Left lobe of liver (tissue), 2 donors: ENCODE measurements at places on chromosomes 1 and 21. TPM values are rescaled to one million over a fixed set of nuclear protein-coding genes. Genes with fewer than 3 reads are reported as not detected.

- DNase-seq = no peak
These were observed 752 bp upstream of the ACTA1 start for GRCh38 chr1:229434641-229435051.

DNA sequence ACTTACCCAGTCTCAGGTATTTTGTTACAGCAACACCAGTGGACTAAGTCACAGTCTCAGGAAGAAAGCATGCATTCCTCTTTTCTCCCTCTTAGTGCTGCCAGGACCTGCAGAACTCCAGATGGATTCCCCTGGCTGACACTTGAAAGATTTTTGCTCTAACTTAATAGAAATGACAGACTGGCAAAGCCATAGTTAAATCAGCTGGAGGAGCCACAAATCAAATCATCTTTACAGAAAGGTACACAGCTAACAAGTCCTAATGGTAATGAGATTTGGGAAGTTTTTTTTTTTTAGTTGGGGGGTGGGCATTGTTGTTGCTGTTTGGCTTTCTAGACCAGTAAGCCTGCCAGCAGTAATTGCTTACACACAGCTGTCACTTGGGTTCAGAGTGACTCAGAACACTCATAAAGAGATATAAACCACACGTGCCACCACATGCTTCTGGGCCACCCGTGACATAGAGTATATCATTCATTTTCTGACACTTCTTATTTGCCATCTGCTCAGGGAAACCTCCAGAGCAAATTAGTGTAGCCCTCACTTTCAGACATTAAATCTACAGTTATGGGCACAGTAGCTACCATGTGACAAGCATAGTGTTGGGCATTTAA lies 72.4 kb downstream of the FH start:
- DNase-seq = no peak

DNA sequence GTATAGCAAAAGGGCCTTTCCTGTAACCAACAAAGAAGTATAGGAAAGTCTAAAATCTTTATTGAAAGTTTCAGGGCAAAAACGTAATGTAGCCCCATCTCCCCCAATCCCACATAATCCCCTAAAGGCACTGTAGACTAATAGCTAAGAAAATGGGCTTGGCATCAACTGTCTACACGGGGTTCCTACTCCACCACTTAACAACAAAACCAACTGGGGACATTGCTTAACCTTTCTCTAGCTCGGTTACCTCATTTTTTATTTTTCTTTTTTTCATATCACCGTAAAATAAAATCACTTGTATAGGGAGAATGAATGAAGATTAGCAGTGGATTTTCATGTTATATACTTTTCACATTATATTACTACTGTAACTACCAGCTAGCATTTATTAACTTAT lies 12.3 kb downstream of the MACF1 start:
- DNase-seq = no peak

DNA sequence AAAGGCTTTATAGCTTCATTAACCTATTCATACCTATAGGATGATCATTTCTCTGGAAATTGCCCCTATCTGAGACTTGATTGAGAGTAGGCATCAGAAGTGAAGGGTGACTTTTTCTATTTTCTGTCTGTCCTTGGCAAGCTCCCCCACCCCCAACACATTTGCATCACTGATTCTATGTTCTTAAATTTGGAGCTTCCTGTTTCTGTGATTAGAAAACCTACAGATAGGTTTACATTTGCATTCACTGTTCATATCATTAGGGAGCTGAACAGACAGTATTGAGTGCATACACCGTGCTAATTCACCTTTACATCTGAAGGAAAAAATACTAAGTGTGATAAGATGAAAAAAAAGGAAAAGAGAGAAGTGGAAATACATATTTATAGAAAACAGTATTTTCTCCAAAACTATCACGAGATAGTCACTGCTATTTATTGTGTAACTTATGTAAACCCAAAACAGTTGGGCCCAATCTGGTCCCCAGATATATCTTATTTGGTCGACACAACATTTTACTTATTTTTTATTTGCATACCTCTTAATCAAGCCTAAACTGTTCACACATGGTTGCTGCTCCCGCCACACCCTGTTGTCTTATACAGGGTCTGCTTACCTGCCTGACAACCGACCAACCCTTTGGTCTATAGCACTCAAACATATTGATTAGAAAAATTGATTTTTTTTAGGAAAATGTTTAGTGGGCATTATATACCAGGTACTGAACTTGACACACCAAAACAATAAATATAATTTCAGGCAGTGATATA lies 218.8 kb downstream of the NTNG1 start:
- DNase-seq = no peak

DNA sequence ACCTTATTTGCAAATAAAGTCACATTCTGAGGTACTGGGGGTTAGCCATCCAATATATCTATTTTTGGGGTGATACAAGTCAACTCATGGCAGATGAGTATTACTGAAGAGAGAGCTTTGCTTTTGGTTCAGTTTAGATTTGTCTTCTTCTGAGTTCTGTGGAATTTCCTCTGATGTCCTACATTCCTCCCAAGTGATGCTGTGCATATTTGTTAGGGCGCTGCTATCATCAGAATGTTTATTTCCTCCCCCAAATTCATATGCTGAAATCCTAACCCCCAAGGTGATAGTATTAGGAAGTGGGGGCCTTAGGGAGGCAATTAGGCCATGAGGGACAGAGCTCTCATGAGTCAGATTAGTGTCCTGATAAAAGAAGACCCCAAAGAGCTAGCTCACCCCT lies 96.2 kb upstream of the WLS start:
- no peak for DNase-seq

DNA sequence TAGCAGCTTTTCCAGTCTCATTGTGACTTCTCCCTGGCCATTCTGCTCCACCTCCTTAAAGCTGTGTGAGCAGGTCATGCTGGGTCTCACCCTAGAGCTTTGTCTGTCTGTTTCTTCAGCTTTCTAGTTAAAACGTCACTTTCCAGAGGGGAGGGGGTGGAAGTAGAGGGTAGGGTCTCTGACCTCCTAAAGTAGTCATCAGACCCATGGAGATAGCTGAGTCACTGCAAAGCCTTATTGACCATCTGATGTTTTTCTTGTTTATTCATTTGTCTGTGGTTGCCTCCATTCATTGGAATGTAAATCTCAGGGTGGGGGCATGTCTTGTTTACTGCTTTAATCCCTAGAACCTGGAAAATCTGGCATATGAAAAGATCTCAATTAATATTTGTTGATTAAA lies 52.7 kb downstream of the ELF3 start:
- DNase-seq = no peak

DNA sequence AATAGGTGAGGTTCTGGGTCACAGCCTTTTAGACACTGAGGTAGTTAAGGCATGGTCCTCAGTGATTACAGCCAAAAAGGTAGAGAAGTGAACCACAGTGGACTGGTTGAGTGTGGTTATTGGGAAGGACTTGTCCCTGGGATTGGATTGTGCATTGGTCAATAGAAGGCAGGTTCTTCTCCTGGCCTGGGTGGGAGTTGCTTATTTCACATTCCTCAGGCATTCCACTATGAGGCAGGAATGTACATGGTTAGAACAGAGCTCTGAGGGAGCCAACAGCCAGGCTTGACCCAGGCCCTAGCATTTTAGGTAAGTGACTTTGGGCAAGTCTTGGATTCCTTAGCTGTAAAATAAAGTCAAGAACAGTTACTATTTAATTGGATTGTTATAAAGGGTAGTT lies 97.9 kb upstream of the MARK1 start:
- no peak for DNase-seq

- no peak for DNase-seq
These were observed 79.9 kb downstream of the CNIH3 start for GRCh38 chr1:224696021-224696420.

DNA sequence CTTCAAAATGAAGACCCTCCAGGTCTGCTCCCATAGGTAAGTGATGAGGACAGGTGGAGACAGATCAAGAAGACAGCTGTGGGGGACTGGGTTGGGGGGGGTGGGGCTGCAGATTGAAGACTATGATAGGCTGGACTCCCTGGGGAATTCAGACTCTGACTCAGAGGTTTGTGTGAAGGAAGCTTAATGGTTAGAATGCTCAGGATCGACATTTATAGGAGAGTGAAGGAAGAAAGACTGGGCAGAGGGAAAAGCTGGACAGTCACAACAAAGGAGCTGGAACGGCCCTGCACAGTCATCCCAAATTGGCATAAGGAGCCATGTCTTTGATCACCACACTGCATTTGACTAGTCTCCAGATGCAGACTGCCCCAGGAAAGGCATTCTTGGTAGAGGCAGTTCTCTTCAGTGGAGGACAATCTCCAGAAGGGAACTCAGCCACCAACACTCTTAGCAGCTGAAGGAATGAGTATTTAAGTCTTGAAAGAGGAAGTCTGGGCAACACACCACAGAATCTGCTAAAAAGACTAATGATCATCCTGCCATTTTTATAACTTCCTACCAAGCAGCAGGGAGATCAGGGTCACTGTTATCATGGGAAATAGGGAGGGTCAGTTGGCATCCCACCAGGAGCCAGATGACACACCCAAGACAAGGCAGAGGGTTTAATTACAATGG lies 120.0 kb upstream of the ZC3H11B start:
- no peak for DNase-seq

DNA sequence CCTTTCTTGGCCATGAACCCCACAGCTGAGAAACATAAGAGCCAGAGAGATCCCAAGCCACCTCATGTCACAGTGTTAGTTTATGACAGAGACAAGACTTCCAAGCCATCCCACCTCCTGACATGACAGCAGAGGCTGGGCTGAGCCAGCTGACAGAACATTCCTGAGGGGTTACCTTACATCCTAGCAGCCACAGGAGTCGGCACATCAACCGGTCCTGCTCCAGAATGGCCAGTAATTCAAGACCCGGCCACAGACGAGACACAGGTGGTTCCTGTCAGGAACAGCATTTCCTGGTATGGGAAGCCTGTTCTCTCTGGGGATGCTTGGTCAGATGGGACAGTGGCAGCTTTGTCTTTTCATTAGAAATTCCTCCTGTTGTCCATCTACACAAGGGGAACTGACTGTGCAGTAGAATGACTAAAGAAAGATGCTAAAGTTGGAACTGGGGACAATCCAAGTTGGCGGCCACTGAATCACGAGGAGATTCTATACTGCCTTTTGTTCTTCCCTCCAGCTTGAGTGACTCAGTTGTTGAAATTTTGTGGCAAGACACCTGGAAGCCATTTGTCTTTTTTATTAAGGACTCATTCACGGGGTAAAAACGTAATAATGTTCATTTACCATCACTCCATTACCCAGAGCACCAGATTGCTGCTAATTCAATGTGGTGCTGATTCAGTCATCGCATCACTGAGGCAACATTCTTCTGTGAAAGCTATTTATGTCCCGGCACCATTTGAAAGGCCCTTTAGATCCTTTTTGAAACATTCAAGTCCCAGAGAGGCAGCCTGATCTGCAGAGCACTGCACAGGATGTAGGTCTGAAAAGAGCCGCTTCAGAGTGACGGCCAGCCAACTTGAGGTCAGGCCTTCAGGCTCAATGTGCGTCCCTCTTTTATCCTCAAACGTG lies 37.2 kb upstream of the NPL start:
- DNase-seq = no peak

GRCh38 chr1:232627645-232628334 lies 2.1 kb downstream of the SIPA1L2 start:
- DNase-seq = no peak

GRCh38 chr1:30452925-30453324 lies 270.5 kb downstream of the MATN1 start:
- DNase-seq = no peak

- DNase-seq = no peak
These were observed 92.1 kb downstream of the SYF2 start for GRCh38 chr1:25140073-25140797.

- no peak for DNase-seq
These were observed 2.8 kb upstream of the PHLDA3 start for GRCh38 chr1:201471772-201472171.

DNA sequence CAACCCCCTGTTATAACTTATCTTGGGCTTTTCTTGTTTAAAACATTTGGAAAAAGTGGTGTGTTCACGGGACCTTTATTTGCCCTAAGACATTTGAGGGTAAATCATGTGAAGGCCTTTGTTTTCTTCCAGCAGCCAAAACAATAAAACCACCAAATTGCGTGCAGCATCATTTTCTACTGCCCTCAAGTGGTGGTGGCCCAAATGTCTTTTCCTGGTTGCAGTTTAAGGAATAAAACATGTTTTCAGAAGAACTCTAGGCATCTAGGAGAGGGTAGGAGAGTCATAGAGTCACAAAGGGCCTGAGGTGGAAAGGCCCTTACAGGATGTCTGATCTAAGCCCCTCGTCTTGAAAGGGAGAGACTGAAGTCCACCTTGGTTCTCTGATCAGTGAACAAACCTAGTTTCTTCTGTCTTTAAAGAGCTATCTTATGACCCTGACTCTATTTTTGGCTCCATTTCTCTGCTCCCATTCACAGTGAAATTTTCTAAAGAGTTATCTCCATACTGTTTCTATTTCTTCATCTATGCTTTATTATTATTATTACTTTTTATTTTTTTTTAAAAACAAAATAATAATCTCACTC lies 16.0 kb upstream of the EPS15 start:
- DNase-seq = no peak

DNA sequence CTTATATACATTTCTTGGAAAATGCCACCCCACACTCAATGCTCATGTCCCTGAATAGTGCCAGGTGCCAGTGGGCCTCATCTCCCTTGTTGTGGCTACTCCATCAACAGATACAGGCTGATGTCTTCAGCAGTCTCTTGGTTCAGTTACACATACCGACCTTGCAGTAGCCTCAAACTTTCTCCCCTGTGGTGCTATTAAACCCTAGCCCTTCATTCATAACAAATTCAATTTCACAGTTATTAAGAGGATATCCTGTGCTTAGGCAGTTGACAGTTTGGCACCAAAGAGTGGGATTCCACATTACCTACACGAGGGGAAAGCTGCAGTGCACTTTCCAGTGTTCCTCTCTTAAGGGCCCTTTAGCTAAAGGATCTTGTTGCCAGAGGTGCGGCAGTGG lies 35.9 kb upstream of the CAMK1G start:
- DNase-seq = no peak

GRCh38 chr1:242827538-242827937 lies 303.0 kb upstream of the PLD5 start:
- DNase-seq = no peak

- DNase-seq = no peak
These were observed 1000.6 kb upstream of the PRMT6 start for GRCh38 chr1:106055855-106056254.

DNA sequence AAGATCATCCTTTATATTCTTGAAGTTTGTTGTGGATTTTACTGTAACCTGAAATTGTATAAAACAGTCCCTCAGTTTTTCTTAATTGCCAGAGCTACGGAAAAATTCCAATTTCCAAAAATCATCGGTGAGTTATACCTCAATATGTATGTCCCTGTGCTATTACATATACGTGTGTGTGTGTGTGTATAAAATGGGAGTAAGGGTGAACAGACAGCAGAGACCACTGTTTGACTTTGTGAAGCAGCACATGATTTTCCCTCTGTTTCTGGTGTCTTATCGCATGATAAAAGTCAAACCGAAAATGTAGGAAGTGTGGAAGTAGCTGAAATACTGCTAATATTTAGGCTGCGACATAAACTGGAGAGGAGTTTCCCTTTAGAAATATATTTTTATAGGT lies 1.2 kb downstream of the OR2T1 start:
- no peak for DNase-seq

Gene AGT
- 2,376 TPM for total RNA-seq

Gene CRNN
- total RNA-seq = not detected

Gene ZNF695
- not detected for total RNA-seq

Gene JUN
- total RNA-seq = 12.4 TPM

Gene ALG6
- 5.4 TPM for total RNA-seq

Gene SPATA45
- not detected for total RNA-seq

Gene TCHHL1
- total RNA-seq = not detected

Gene FHAD1
- not detected for total RNA-seq

Gene KCNE2
- not detected for total RNA-seq

Gene SLC41A1
- 4.5 TPM for total RNA-seq
